Uterus (tissue), 4 donors: ENCODE measurements at places on chromosomes 6 and 20.

DNA sequence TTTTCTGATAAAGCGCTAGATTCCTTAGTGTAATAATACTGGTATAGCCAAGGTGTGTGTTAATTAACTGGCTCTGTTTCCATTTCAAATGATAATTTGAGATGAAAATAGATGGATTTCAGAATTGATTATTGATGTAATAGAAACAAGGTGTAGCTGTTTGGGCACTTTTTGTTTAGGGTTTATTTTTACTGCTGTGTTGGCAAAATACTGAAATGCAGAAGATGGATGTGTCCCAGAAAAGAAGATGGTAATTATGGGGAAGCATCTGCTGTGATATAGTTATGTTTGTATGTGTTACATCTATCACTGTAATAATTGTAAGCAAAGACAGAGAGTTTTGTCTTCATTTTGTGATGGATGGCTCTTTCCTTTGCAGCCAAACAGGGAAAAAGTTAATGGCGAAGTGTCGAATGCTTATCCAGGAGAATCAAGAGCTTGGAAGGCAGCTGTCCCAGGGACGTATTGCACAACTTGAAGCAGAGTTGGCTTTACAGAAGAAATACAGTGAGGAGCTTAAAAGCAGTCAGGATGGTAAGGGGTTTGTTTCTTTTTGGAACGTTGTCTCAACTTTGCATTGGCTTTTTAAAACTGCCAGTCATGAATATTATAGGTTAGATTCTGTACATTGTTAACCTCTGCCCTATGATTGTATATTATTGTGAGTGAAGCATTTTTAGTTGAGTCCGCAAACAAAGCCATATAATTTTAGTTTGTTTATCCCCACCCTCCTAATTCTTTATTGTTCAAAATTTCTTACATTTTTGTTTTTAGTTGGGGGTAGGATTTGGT lies 8.6 kb upstream of the ACAT2 start:
- DNase-seq: no peak
- no peaks in the 10 kb centered on the region for H3K36me3 ChIP-seq
- H3K4me3 ChIP-seq: no peak overlapping the region
- no peaks in the 10 kb centered on the region for H3K4me1 ChIP-seq

- peak; percentile 51 for DNase-seq
- peak overlapping the region; percentile 60 for H3K27ac ChIP-seq
- peaks cover 5% of the 10 kb centered on the region for H3K4me1 ChIP-seq
Measured at GRCh38 chr20:44861531-44862006, 23.9 kb upstream of the YWHAB start.

- no peaks in the 10 kb centered on the region for H3K36me3 ChIP-seq
- H3K27ac ChIP-seq: peak overlapping the region; percentile 59
- no peaks in the 10 kb centered on the region for H3K27me3 ChIP-seq
- H3K4me3 ChIP-seq: peak overlapping the region; percentile 35
- H3K4me1 ChIP-seq: no peaks in the 10 kb centered on the region
Measured at GRCh38 chr6:168035661-168036545, 38.4 kb downstream of the KIF25 start.

DNA sequence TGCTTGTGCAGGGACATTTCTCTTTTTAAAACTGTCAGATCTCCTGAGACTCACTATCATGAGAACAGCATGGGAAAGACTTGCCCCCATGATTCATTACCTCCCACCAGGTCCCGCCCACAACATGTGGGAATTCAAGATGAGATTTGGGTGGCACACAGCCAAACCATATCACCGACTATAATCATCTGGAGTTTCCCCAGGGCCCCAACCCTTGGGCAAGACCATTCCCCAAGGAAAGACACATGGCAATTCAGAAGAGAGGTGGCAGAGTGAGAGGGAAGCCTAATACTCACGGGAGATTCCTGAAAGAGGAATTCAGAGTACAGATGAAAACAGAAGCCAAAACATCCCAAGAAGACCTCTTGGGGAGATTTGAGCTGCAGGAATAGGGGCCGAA lies 291.0 kb upstream of the PLCB4 start:
- H3K4me3 ChIP-seq: no peak overlapping the region
- no peaks in the 10 kb centered on the region for H3K36me3 ChIP-seq
- H3K4me1 ChIP-seq: no peaks in the 10 kb centered on the region
- H3K27ac ChIP-seq: no peak overlapping the region

GRCh38 chr6:33639559-33639958 lies 18.4 kb downstream of the ITPR3 start:
- H3K27ac ChIP-seq: no peak overlapping the region
- H3K4me3 ChIP-seq: no peak overlapping the region
- H3K27me3 ChIP-seq: no peaks in the 10 kb centered on the region
- no peaks in the 10 kb centered on the region for H3K4me1 ChIP-seq

DNA sequence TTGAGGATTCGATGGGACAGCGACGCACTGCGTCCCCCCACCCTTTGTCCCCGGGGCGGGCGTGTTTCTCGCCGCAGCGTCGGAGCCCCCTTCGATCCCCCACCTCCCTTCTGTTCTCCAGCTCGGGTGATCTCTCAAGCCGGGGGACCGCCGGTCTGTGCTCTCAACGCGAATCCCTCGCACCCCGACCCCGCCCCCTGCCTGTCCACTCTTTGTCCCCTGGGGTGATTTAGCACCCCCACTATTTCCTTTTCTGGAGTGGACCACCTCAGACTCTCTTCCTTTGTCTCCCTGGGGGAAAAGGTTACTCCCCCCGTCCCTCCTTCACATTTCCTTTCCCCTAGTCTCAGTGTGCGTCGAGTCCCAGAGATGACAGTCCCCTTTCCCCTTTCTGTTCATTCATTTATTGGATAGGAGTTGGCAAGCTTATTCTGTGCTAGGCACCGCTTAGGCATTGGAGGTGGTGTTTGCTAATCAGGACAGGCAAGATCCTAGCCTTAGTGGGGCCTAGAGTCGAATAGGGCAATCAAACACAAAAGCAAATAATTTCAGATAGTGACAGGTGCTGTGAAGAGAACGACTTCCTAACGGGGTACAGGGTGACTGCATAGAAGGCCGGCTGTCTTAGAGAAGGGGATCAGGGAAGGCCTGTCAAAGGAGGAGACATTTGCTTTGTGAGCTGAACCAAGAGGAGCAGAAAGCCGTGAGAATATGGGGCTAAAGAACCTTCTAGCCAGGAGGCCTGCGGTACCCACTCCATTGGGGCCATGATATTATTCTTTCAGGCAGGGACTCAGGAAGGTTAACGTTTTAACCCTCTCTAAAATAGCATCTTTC lies 741 bp downstream of the PTPN1 start:
- H3K4me1 ChIP-seq: no peaks in the 10 kb centered on the region
- peak overlapping the region; percentile 92 for H3K4me3 ChIP-seq
- H3K36me3 ChIP-seq: no peaks in the 10 kb centered on the region
- peak overlapping the region; percentile 86 for H3K27ac ChIP-seq

DNA sequence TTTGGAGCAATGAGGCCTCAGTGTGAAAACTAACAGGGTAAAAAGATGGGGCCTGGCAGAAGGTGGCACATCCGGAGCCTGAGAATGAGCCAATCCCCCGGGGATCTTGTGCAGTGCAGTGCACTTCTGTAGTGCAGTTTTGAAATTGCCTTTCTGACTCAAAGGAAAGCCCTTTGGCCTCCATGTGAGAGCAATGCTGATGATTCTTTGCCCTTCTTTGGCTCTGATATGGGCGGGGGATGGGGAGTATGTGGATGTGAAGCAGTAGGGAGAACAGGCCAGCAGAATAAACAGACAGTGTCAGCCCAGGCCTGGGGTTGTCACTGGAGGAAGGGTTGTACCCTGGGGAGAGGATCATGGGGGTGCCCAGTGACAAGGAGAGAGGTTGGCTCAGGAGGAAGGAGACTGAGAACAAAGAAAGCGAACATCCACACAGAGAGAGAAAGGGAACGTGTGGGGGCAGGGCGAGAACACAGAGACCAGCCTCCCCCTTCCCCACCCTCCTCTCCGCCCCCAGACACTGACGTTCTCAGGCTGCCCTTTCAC lies 351.2 kb downstream of the CDC5L start:
- no peaks in the 10 kb centered on the region for H3K4me1 ChIP-seq
- H3K27me3 ChIP-seq: no peaks in the 10 kb centered on the region
- no peaks in the 10 kb centered on the region for H3K36me3 ChIP-seq
- H3K4me3 ChIP-seq: no peak overlapping the region
- peak; percentile 34 for DNase-seq

DNA sequence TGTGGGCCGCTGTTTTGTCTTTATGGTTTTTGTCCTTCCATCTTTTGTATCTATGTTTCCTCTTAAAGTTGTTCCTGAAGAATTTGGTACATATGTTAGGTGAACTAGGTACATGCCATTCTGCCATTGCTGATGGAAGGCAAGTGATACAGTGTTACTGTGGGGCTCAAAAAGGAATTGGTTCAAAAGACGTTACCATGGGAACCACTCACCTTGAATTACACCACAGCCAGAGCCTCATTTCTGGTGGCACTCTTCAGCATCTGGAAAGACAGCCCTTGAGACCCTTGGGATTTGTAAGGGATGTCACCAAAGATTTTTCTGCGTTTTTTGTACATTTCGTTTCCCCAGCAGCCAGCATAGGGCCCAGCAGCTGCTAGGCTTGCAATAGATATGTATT lies 31.9 kb downstream of the TMEM181 start:
- H3K4me1 ChIP-seq: no peaks in the 10 kb centered on the region
- DNase-seq: no peak
- H3K36me3 ChIP-seq: no peaks in the 10 kb centered on the region
- no peaks in the 10 kb centered on the region for H3K27me3 ChIP-seq
- no peak overlapping the region for H3K27ac ChIP-seq

DNA sequence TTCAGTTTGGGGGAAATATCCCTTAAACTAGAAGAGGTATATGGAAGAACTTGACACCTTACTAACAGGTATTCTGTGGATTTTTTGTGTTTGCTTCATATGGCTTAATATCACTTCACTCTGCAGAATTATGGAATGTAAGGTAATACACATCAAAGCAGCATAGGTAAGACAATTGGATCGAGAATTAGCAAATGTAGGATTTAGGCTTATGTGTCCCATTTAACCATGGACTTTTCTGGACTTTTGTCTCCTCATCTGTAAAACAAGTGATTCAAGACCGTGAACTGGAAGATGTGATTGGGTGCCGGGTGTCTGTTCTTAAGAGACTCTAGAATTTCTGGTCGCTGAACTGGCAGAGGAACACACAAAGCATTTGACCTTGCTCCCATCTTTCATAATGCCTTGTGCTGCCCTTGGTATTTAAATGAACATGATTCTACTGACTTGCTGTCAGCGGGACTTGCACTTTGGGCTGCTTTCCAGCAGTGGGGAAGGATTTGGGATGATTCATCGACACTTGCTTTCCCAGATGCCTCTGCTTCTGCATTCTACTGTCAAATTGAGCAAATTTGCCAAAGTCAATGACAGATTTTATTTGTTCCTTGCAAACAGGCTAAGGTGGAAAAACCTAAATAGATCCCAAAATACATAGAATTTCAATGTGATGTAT lies 199.8 kb downstream of the PLCB1 start:
- peak; percentile 17 for DNase-seq
- no peaks in the 10 kb centered on the region for H3K4me1 ChIP-seq
- no peaks in the 10 kb centered on the region for H3K27me3 ChIP-seq
- no peak overlapping the region for H3K4me3 ChIP-seq
- no peak overlapping the region for H3K27ac ChIP-seq
- no peaks in the 10 kb centered on the region for H3K36me3 ChIP-seq

DNA sequence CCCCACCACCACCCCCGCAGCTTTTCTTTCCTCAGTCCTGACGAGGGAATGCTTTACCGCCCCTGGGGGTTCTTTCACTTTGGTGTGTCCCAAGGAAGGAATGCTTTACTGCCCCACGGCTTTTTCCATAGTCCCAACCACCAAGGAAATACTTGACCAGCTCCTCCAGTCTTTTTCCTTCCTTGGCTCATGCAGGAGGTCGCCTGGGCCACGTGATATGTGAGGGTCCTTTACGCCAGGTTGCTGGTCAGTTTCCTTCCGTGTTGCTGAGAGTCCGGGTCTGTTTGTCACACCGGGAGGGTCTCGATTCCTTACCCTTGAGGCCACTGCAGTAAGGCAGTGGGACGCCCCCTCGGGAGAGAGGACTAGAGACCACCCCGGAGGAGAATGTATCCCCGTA lies 58.9 kb upstream of the CDH4 start:
- H3K27me3 ChIP-seq: peaks cover 22% of the 10 kb centered on the region
- no peak overlapping the region for H3K4me3 ChIP-seq
- no peak overlapping the region for H3K27ac ChIP-seq
- H3K36me3 ChIP-seq: no peaks in the 10 kb centered on the region

GRCh38 chr6:160039441-160039840 lies 70.6 kb downstream of the IGF2R start:
- no peak overlapping the region for H3K27ac ChIP-seq
- H3K4me1 ChIP-seq: no peaks in the 10 kb centered on the region
- no peak overlapping the region for H3K4me3 ChIP-seq
- no peaks in the 10 kb centered on the region for H3K27me3 ChIP-seq
- no peak for DNase-seq
